Right lobe of liver (tissue), 6 donors: ENCODE measurements at places on chromosomes 2 and 18.

DNA sequence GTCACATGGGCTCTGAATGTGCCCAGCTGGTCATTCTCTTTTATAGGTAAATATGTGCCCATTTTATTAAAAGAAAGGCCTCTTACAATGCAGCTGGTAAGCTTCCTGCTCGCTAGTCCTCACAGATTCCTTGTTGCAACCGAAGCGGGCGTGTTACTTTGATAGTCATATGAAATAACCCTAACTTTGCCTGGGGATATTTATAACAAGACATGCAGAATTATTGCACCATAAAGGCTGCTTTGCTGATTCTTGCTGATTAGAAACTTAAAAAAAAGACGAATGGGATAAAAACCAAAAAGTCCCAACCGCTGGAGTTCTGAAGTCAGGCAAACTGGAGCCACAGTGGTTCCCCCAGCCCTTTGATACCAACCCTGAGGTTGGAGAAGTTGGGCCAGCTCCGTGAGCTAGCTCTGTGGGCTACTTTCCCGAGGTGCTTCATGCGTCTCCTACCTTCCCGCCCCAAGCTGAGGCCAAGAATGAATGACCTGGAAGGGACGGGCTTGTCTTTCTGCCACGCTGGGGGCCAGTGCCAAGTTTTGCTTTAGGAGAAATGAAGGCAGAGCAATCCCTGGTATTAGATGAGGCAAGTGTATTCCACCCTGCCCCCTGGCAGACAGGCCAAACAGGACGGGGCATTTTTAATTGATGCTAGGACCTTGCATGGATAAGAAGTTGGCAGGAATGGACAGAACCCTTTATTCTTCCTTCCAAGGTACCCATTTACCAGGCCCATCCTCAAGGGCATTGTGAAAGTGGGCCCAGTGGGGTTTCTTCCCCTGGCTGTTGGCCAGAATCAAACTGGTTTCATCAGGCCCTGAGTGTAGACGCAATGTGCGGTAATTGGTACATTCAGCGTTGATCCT lies 140.4 kb downstream of the KCTD1 start:
- no peak for DNase-seq

GRCh38 chr2:176173567-176174381 lies 14.7 kb upstream of the HOXD1 start:
- no peak for DNase-seq

DNA sequence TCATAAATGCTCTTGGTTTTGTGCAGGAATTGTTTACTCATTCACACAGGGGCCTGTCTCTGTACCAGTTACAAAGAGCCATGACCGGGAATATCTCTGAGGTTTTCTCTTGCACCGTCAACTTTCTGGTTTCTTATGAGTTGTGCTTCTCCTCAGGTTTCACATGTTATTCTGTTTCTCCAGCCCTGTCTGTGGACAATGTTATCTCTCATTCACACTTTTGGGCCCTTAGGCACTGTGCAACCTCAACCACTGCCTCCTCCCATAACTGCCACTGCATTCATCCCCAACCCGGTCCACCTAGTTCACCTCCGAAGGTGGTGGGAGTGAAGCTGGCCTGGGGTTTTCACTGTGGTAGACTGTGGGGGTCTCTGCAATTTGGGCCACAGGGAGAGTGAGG lies 22.5 kb upstream of the NEDD4L start:
- no peak for DNase-seq

- no peak for DNase-seq
These were observed 13.9 kb upstream of the UGT1A8 start for GRCh38 chr2:233603520-233603919.

- peak; percentile 72 for DNase-seq
These were observed 48.5 kb downstream of the SMAD7 start for GRCh38 chr18:48902023-48902855.

DNA sequence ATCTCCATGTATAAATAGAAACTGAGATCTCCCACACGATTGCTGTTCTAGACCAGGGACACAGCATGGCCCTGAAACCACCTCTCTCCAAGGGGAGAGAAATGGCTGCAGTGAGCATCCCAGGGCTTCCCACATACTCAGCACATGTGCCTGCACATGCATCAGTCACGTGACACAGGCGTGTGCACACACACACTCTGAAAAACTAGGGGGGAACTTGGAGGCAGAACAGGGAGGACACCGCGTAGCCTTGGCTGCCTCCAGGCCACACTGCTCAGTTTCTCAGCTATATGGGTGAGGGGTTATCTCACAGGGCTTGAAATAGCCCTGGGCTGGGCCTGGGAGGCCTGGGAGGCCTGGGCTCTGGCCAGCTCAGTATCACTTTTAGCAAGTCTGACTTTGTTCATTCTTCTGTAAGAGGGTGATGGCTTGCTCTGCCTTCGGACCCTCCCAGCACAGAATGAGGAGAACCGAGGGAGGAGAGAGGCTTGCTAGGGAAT lies 66.9 kb downstream of the EMX1 start:
- peak; percentile 62 for DNase-seq

GRCh38 chr2:12649602-12650400 lies 66.9 kb upstream of the TRIB2 start:
- DNase-seq, result no peak

- DNase-seq, result no peak
These were observed 123.9 kb upstream of the FAM117B start for GRCh38 chr2:202510911-202511310.

DNA sequence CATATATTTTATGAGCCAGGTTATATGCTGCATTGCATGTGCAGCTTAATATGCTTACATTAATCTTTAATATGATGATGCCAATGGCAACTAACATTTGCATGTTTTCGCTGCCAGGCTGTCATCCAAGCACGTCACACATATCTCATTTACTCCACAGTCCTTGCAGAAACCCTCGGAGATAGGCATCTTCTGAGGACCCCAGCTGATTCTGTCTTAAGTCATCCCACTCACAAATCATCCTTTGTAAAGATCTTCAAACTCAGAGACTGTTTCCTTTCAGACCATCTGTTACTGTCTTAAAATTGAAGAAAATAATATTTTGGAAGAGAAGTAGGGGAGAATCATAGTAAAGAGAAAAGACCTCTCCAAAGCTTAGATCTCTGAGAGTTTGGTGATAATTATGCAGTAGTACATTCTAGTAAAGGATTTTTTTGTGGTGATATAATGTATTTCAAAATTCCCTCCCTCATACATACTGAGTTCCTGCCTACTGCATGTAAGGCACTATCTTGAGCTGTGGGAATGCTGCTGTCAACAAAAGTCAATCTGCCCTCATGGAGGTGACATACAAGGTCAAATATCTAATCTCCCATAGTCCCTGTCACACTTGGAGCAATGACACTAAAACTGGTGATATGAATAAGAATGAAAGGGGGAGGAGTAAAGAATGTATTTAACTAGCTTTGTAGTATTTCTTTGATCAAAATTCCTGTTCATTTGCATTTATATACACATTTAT lies 11.0 kb downstream of the ITGA4 start:
- no peak for DNase-seq

- DNase-seq, result no peak
These were observed 186.4 kb upstream of the ST6GAL2 start for GRCh38 chr2:107072150-107072940.

- DNase-seq, result no peak
These were observed 34.0 kb downstream of the RDH14 start for GRCh38 chr2:18526429-18526828.

DNA sequence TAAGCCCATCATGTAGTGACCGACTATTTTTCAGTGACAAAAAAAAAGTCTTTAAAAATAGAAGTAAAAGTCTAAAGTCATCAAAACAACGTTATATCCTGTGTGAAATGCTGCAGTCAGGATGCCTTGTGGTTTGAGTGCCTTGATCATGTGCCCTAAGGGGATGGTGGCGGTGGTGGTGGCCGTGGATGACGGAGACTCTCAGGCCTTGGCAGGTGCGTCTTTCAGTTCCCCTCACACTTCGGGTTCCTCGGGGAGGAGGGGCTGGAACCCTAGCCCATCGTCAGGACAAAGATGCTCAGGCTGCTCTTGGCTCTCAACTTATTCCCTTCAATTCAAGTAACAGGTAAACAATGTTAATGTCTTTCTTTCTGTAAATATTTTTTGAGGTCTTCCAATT lies at the start of gene CD28:
Gene CD28 (plus strand): TSS at position 237 of the 400 bp plus-strand sequence. CDS start 58 bp downstream, at position 295.
- DNase-seq, result peak; percentile 39

DNA sequence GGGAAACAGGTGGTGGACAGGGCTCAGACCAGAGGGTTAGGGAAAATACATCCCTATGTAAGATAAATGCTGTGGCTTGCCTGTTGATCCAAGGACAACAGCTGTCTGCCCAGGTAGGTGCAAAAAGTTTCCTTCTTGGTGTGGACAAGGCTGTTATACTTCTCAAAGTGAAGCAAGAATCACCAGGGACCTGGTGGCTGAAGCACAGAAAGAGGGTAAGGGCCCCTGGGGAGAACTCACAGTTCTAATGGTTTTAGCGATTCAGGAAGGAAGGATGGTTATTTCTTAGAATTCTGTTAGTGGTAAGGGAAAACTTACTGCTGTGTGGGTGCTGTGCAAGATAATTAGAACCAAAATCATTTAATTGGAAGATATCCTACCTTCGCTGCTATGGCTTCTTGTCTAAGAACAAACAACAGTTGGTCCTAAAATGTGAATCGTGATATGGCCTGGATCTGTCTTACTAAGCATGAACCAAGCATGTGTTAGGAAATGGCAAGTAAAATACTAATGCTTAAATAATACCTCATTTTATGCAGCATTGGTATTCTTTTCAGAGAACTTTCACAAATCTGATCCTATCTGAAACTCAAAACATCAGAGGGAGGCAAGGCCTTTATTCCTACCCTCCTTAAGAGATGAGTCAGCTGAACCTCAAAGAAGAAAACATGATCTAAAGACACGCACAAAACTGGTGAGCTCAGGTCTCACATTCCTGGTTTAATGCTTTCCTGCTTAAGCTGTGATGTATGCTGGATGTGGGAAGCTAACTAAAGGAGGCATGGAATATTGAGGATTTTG lies 159.2 kb upstream of the THUMPD2 start:
- DNase-seq, result no peak

GRCh38 chr2:157922336-157922735 lies 46.2 kb upstream of the ACVR1 start:
- no peak for DNase-seq

DNA sequence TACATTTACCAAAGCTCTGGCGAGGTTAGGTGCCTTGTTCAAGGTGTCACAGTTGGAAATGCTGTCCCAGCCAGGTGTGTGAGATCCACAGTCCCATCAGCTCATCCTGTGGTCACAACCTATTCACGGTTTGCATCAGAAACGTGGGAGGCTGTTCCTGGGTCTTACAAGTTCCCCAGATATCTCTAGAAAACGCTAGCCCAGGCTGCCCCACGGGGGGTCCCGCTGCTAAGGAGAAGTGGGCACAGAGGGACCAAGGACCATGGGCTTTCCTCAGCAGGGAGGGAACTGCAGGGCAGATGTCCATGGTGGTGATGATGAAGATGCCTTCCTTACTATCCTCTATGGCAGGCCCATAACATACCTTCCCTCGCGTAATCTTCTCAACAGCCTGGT lies 649 bp downstream of the FECH start:
- DNase-seq, result no peak

- no peak for DNase-seq
These were observed 78.7 kb downstream of the IRS1 start for GRCh38 chr2:226720948-226721347.

GRCh38 chr18:51621113-51621863 lies 423.8 kb upstream of the MEX3C start:
- DNase-seq, result no peak

- peak; percentile 85 for DNase-seq
These were observed 42.4 kb downstream of the LRRFIP1 start for GRCh38 chr2:237669628-237670392.

DNA sequence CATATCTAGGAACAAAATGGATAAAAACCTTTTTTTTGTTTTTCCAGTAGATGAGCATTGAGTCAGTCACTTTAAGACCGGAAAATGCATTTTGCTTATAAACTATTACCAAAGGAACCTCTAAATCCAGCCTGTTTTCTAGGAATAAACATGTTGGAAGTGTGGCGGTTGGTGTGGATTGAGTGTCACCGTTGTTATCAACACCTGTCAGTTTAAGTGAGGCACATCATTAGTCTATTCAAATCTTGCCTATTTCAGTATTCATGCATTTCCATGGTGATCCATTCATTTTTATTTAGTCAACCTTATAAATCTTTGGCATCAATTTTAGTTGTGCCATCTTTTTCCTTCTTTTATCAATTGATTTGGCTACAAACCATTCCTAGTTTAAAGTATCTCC lies 3.3 kb downstream of the KLHL29 start:
- no peak for DNase-seq

DNA sequence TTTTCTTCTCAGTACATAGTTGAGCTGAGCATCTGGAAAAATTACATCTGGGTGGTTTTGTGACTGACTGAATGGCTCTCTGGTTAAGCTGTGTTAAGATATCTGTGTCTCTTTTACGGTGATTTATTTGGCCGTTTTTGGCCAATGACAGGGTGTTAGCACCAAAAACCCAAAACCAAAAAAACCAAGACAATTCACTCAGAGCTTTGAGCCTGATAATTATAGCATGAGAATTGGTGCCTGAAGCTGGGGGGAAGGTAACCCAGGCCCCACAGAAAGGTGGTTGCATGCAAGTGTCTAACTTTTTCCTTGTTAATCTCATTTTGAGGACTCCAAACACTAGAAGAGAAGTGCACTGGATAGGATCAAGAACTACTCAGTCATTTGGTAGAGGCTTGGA lies 4.5 kb downstream of the CD28 start:
- DNase-seq, result no peak

- no peak for DNase-seq
These were observed 166.7 kb downstream of the MCFD2 start for GRCh38 chr2:46748735-46749531.

DNA sequence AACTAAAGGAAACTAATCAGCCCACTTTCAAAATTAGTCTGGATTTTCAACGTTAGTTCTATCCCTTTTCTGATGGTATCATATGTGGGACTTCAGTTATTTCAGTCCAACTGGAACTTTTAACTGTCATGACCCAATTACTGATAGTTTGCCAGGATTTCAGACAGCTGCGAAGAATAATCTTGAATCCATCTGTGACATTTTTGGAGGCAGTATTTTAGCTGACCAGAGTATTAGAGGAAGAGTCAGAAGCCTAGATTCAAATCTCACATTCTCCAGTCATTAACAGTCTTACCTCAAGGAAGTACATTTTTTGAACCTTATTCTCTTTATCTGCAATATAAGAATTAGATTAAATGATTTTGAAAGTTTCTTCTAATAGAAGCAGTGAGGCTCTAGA lies 81.3 kb downstream of the PTRHD1 start:
- DNase-seq, result no peak
